Cardiac septum (tissue), 1 donor: ENCODE measurements at places on chromosomes 4 and X. TPM values are rescaled to one million over a fixed set of nuclear protein-coding genes. Genes with fewer than 3 reads are reported as not detected.

MID1 gene
- total RNA-seq = 35.7 TPM

ZNF518B gene
- total RNA-seq = 22.7 TPM

CYTL1 gene
- total RNA-seq = not detected

HEPH gene
- total RNA-seq = 47.7 TPM

FDCSP gene
- total RNA-seq = not detected

THOC2 gene
- 27.8 TPM for total RNA-seq

ANOS1 gene
- 4.2 TPM for total RNA-seq

C4orf50 gene
- 0.03 TPM for total RNA-seq

STS gene
- total RNA-seq = 8.2 TPM

KANTR gene
- 7.2 TPM for total RNA-seq

ASMT gene
- not detected for total RNA-seq

HNRNPH2 gene
- total RNA-seq = 55.6 TPM

GYPE gene
- total RNA-seq = 0.32 TPM

PPP1R3F gene
- 23.4 TPM for total RNA-seq

LETM1 gene
- total RNA-seq = 37.8 TPM

NOX1 gene
- not detected for total RNA-seq

CHRDL1 gene
- total RNA-seq = 3.7 TPM

PDGFRA gene
- 23.4 TPM for total RNA-seq

ZMYM3 gene
- total RNA-seq = 12.7 TPM

ITM2A gene
- total RNA-seq = 57.8 TPM

GAB3 gene
- total RNA-seq = 17.7 TPM

COQ2 gene
- 13.1 TPM for total RNA-seq

FHIP1A gene
- 19.5 TPM for total RNA-seq

PHEX gene
- 0.11 TPM for total RNA-seq

PAGE2B gene
- total RNA-seq = not detected

CMC4 gene
- 19.4 TPM for total RNA-seq

TMSB15A gene
- not detected for total RNA-seq

USP27X gene
- total RNA-seq = 2.3 TPM

NSG1 gene
- 2.6 TPM for total RNA-seq

GRPR gene
- 0.32 TPM for total RNA-seq

FSTL5 gene
- total RNA-seq = not detected

REPS2 gene
- 1.8 TPM for total RNA-seq

LRAT gene
- 0.16 TPM for total RNA-seq

F9 gene
- not detected for total RNA-seq

RBMXL3 gene
- not detected for total RNA-seq

GAGE12J gene
- total RNA-seq = not detected

ETDB gene
- not detected for total RNA-seq

RFC1 gene
- total RNA-seq = 22.3 TPM

SLC25A4 gene
- total RNA-seq = 1,443 TPM

USP17L11 gene
- not detected for total RNA-seq

COMMD8 gene
- 21.1 TPM for total RNA-seq

SYNPO2 gene
- 316 TPM for total RNA-seq

DCHS2 gene
- total RNA-seq = not detected

ZNF827 gene
- total RNA-seq = 28.3 TPM

FAM47B gene
- total RNA-seq = not detected
